ENCODE measurements at places on chromosomes 3 and 15.

DNA sequence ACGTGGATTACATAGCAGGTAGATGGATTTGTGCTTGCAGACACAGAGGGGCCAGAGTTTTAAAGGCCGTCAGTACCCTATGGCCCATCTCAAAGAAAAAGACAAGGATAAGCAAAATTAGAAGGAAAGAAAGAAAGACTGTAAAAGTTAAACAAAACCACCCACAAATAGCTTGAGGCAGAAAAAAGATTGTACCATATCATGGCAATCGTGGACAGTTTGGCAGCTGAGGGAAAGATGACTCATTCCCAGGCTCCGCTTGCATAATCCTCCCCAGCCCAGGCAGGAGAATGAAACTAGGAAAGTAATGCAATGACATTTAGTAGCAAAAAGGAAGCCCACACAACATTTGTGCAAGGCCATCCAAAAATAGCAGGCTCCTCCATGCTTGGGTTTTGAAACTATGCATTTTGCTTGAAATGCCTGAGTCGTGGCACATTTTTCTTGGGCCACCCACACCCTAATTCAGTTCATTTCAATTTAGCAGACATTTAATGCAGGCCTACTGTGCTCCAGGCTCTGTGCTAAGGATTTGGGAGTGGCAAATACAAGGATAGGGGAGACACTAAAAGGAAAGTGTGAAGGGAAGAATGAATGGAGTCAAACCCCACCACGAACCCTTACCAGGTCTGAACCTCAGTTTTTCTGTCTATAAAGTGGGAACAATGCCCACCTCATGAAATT is 40.9 kb upstream of the SMAD3 start:
- peak; percentile 91 for DNase-seq

DNA sequence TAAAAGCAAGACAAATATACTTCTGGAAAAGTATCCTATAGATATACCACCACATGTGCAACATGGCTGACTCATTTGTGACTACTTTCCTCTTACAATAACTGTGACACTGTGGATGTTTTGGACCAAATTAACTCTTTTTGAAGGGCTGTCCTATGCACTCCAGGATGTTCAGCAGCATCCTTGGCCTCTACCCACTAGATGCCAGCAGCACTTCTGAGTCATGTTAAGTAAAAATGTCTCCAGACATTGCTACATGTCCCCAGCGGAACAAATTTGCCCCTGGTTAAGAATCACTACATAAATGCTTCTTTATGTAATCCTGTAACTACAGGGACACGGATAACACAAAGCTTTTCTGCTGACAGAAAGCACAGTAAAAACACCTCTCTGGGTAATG is 32.0 kb downstream of the RUVBL1 start:
- no peak for DNase-seq

DNA sequence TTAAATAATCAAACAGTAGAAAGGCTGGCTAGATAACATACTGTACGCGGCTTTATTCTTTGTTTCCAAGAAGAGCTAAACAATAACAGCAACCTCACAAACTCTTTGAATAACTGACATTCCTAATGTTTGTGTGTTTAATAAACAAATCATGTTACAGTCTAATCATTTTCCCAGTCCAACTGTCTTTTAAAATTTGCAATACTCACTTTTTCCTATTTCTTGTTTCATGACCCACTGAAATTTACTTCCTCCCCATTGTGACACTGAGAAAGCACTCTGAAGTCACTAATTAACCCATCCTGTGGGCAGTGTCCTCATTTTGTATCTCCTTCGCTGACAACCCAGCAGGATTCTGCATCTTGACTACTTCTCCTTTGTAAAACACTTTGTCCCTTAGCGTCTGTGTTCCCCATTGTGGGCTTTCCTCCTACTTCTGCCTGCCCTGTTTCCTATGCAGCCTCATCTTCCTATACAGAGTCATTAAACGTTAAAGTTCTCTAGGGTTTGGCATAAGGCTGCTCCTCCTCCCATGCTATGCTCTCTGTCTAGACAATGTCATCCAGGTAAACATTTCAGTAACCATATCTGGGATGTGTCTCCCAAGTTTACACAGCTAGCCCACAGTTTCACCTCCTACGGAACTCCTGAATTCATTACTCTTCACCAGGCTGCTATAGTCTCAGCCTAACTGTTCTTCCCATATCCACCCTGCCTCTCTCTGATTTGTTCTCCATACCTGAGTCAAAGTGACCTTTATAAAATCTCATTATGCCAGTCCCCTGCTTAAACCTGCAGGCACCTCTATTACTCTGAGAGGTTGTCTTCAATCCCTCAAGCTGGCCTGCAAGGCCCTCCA is 148.9 kb downstream of the GREM1 start:
- no peak for DNase-seq

DNA sequence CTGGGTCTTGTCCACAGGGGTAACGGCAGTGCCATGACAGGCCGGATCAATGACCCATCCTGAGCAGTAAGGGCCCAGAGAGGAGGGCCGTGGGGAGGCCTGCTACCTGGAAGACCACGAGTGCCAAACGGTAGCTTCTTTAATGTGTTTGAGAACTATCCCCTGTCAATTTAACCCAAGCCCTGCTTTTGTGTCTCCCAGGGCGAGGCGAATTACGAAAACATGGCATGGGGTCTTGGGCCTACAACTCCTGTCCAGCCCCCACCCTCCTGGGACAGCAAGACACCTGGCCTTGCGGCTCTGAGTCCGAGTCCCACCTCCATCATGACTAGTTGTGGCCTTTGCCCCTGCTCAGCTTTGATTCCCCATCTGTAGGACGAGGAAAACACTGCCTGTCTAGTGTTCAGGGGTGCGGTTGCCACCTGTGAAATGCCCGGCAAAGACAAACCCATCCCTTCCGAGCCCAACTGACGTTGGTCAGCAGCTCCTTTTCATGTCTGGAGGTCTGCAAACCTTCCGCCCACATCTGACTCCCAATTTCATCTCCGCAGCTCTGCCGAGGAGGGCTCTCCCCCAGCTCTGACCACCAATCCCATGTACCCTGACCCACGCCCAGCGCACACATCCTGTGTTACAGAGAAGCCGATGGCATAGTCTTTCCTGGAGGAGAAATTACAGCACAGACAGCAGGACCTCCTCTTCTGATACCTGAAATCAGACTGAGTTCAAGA is 28.9 kb upstream of the SNRPA1 start:
- DNase-seq: no peak

GRCh38 chr3:51391566-51392354 is 675 bp downstream of the RBM15B start:
- no peak for DNase-seq

- no peak for DNase-seq
Measured at GRCh38 chr3:119639494-119640350, 20.7 kb downstream of the POPDC2 start.

GRCh38 chr15:93024716-93025624 is 64.0 kb downstream of the RGMA start:
- DNase-seq: no peak

DNA sequence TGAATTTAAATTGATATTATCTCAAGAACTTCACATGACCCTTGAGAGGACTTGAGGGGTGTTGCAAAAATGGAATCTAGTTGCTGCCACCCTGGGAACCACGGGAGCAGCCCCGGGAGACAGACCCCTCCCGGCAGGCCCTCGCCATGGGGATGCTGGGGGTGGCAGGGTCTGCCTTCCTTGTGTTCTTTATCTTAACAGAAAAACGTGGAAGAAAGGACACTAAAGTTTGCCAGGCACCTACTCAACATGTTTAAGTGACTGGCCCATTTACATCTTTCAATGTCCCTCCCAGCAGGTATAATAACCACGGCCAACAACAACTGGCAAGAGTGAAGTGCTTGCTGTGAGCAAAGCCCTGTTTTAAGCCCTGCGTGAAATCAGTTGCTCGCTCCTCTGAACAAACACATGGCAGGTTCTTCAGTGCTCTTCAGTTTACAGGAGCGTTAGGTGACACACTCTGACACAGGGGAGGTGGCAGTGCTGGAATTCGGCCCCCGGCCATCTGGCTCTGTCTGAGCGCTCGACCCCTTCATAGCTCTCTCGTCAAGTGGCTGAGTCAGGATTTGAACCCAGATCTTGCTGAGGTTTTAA is 112.5 kb downstream of the ASB7 start:
- DNase-seq: no peak

GRCh38 chr3:56453011-56453410 is 15.3 kb downstream of the ERC2 start:
- no peak for DNase-seq

GRCh38 chr3:82773207-82773606 is 1011.8 kb upstream of the GBE1 start:
- DNase-seq: no peak

GRCh38 chr3:152656214-152656971 is 178.5 kb upstream of the P2RY1 start:
- no peak for DNase-seq

DNA sequence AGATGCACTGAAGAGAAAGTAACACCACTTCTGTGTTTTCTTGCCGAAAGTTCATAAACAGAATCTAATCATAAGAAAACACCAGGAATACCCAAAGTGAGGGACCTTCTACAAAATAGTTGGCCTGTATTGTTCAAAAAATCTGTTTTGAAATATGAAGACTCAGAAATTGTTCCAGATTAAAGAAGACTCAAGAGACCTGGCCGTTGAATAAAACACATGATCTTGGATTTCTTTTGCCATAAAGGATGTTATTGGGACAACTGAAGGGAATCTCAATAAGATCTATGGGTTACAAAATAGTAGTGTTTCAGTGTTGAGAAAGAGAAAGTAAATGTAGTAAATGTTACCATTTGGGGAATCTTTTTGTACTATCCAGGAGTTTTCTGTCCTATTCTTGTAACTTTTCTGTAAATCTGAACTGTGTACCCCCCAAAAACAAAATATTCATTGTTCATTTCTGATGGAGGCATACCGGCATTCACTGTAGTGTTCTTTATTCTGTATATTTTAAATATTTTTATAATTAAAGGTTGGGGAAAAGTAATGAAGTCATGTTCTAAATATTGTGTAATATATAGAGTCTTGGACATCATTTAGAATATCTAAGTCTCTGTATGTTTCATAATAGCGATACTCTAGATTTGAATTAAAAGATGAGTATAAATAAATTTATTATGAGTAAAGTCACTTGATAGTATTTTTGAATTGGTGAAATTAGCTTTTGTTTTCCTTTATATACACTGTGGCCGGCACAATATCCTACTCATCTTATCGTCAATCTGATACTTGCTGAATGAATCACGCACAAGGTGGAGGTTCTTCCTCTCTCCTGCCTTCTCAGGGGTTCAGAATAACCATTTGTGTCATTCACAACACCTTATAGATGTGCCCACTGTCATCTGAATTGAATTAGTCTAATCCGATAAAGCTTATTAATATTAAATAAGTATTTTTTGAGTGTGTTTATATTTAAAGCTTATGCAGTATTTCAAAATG is 66.7 kb downstream of the TRAK1 start:
- no peak for DNase-seq

All from amniotic stem cell (primary cell).